K562 (cell line): ENCODE measurements at places on chromosomes 2 and 18. TPM values are rescaled to one million over a fixed set of nuclear protein-coding genes. Genes with fewer than 3 reads are reported as not detected.

DNA sequence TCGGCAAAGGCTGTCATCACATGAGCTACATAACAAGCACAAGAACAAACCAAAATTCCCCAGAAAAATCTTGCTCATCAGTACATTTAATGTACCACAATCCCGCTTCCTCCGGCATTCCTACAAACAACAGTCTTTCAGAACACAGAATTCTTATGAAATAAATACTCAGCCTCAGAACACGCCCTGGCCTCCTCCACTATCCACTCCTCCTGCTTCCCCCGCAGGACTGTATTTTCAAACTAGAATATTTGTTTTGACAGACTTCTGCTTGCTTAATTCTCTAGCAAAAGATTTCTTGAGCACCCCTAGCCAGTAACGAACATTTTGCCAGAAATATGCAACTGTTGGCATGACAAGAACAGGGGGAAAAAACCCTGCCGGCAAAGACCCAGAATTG, 131.2 kb downstream of the THADA start:
- no peak overlapping the region for H3K4me3 ChIP-seq
- no peaks in the 10 kb centered on the region for H3K36me3 ChIP-seq
- no peaks in the 10 kb centered on the region for H3K4me1 ChIP-seq
- H3K27me3 ChIP-seq = no peaks in the 10 kb centered on the region
- DNase-seq = no peak

- no peaks in the 10 kb centered on the region for H3K36me3 ChIP-seq
- no peaks in the 10 kb centered on the region for H3K27me3 ChIP-seq
- H3K27ac ChIP-seq = no peak overlapping the region
- H3K4me3 ChIP-seq = no peak overlapping the region
- no peaks in the 10 kb centered on the region for H3K4me1 ChIP-seq
These were observed 325.4 kb downstream of the ZNF804A start for GRCh38 chr2:184923751-184924150.

The CTDP1 gene
- 15.1 and 19.2 TPM in 2 replicates for total RNA-seq

GRCh38 chr2:118929059-118929458, 12.9 kb upstream of the MARCO start:
- H3K4me1 ChIP-seq = no peaks in the 10 kb centered on the region
- H3K36me3 ChIP-seq = no peaks in the 10 kb centered on the region
- no peak for DNase-seq
- H3K4me3 ChIP-seq = no peak overlapping the region
- H3K27ac ChIP-seq = no peak overlapping the region

The ZNG1B gene
- 40.7 and 42.5 TPM in 2 replicates for total RNA-seq

The PSMA8 gene
- total RNA-seq = not detected in 2 replicates

The ST6GAL2 gene
- total RNA-seq = not detected in 2 replicates

The DLX2 gene
- 3.6 and 4.3 TPM in 2 replicates for total RNA-seq

DNA sequence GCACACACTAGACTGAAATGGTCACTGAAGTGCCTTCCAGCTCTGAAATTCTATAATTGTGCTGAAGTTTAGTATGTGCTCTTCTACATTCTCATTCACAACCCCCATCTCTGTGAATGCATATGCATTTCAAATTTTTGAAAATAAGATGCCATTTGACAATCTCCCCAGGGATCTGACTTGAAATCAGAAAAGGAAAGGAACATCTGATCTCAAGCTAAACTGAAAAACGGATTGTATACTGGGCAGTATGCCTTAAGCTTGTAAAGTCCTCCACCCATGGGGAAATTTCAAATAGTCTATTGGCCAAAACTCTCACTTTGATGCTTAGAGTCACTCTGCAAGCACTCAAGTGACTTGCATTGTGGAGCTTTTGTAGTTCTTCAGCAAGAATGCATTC, 22.9 kb downstream of the FAP start:
- H3K27ac ChIP-seq = no peak overlapping the region
- no peaks in the 10 kb centered on the region for H3K36me3 ChIP-seq
- no peaks in the 10 kb centered on the region for H3K27me3 ChIP-seq
- no peaks in the 10 kb centered on the region for H3K4me1 ChIP-seq

DNA sequence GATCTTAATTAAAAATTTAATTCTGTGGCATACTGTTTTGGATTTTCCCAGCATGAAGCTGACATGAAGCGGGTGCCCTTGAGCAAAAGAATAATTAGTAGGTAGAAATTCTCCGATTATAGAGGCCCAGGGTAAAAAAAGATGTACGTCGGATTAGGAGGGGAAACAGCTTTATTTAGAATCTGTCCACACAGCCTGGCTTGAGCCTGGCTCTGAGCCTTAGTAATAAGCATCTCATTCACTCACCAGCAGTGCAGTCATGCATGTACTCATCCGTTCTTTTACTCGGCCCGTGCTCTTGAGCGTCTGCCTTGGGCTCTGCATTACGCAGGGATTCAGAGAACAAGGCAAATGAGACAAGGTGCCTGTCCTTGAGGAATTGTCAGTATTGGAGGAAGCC, 219.3 kb downstream of the AGAP1 start:
- no peaks in the 10 kb centered on the region; the same call in 1 of the 2 replicates for H3K4me1 ChIP-seq
- no peak for DNase-seq

GRCh38 chr2:23404426-23404825, 19.4 kb downstream of the KLHL29 start:
- H3K4me3 ChIP-seq = no peak overlapping the region
- no peaks in the 10 kb centered on the region for H3K36me3 ChIP-seq
- DNase-seq = no peak
- H3K27ac ChIP-seq = no peak overlapping the region
- H3K27me3 ChIP-seq = peaks cover 19% of the 10 kb centered on the region

GRCh38 chr2:233179848-233180366, 71.6 kb upstream of the ATG16L1 start:
- peak overlapping the region; percentile 35 for H3K4me3 ChIP-seq
- no peaks in the 10 kb centered on the region for H3K27me3 ChIP-seq
- peak; percentile 69 for DNase-seq
- H3K27ac ChIP-seq = peak overlapping the region; percentile 82
- peaks cover 17% of the 10 kb centered on the region for H3K4me1 ChIP-seq

DNA sequence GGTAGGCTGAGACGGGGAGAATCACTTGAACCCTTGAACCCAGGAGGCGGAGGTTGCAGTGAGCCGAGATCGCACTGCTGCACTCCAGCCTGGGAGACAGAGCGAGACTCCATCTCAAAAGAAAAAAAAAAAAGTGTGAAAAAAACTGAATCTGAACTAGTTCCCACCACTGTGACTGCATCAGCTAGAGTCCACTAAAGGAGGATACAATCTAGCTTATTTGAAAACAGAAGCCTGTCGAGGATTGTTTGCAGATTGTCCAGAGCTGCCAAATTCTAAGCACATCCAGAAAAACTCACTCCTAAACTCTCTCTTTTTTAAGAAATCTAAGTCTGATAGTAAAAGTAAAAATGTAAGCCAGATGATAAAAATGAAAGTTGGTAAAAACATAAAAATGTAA, 10.6 kb downstream of the GFPT1 start:
- no peaks in the 10 kb centered on the region for H3K27me3 ChIP-seq
- peaks cover 8% of the 10 kb centered on the region; the same call in 2 of the 3 replicates for H3K4me1 ChIP-seq
- peaks cover 22% of the 10 kb centered on the region; the same call in 2 of the 3 replicates for H3K36me3 ChIP-seq
- no peak overlapping the region for H3K4me3 ChIP-seq
- no peak for DNase-seq
- H3K27ac ChIP-seq = no peak overlapping the region

The MARCO gene
- 0.16 and 0.31 TPM in 2 replicates for total RNA-seq

- no peaks in the 10 kb centered on the region for H3K27me3 ChIP-seq
- no peak overlapping the region for H3K4me3 ChIP-seq
- no peak for DNase-seq
- H3K36me3 ChIP-seq = no peaks in the 10 kb centered on the region
- H3K4me1 ChIP-seq = no peaks in the 10 kb centered on the region
These were observed 402.0 kb downstream of the ALK start for GRCh38 chr2:29519338-29519925.

The MAL gene
- not detected in 2 replicates for total RNA-seq

GRCh38 chr2:216657980-216658379, 24.8 kb downstream of the IGFBP2 start:
- no peak overlapping the region for H3K4me3 ChIP-seq
- no peaks in the 10 kb centered on the region for H3K36me3 ChIP-seq
- H3K27ac ChIP-seq = no peak overlapping the region
- H3K4me1 ChIP-seq = peaks cover 4% of the 10 kb centered on the region
- no peak for DNase-seq

The FAM228A gene
- total RNA-seq = not detected in 2 replicates

- H3K4me3 ChIP-seq = no peak overlapping the region
- H3K4me1 ChIP-seq = no peaks in the 10 kb centered on the region
- H3K27me3 ChIP-seq = peaks cover 3% of the 10 kb centered on the region; the same call in 1 of the 3 replicates
- no peak for DNase-seq
- H3K36me3 ChIP-seq = no peaks in the 10 kb centered on the region
These were observed 45.7 kb downstream of the STAT4 start for GRCh38 chr2:191105082-191105481.

The LOXHD1 gene
- not detected in 2 replicates for total RNA-seq

DNA sequence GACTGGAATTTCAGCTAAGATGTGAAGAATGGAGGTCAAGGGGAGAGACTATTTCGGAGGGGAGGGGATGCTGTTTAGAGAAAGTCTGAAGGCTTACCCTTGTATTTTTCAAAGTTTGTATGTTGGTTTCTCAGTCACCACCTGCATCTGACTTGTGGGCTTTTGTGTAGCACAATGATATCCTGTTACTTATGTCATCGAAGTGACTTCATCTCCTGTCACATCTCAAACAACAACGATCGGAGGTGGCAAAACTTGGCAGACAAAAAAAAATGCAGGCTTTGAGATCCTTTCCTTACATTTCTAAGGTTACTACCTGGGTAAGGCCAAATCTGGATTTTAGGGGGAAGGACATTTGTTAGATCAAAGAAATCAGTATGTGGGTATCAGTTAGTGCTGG, 11.7 kb upstream of the CXCR4 start:
- H3K27ac ChIP-seq = no peak overlapping the region
- peaks cover 13% of the 10 kb centered on the region; the same call in 2 of the 3 replicates for H3K27me3 ChIP-seq

GRCh38 chr18:55323051-55323994, 264.7 kb downstream of the TCF4 start:
- H3K4me1 ChIP-seq = no peaks in the 10 kb centered on the region
- no peak overlapping the region for H3K27ac ChIP-seq
- H3K27me3 ChIP-seq = no peaks in the 10 kb centered on the region
- H3K36me3 ChIP-seq = no peaks in the 10 kb centered on the region
- H3K4me3 ChIP-seq = no peak overlapping the region

DNA sequence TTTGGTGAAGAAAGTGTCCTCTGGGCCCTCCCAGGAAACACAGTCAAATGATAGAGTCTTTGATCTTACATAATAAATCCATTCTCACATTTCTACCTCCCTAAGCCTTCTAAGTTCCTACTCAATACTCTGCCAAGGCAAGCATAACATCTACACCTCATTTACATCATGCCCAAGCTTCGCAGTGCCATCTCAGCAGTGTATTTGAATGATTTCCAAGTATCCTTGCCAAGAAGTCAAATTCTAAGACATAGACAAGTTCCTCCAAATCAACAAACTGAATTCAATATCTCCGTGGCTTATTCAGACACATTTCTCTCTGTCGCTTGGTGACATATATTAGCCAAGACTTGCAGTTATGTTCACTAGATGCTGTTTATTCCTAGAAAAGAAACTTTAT, 8.1 kb upstream of the MLPH start:
- no peak overlapping the region for H3K27ac ChIP-seq
- peaks cover 17% of the 10 kb centered on the region for H3K4me1 ChIP-seq
- no peak for DNase-seq
- no peak overlapping the region for H3K4me3 ChIP-seq
- H3K36me3 ChIP-seq = no peaks in the 10 kb centered on the region
- H3K27me3 ChIP-seq = peaks cover 32% of the 10 kb centered on the region

GRCh38 chr2:5322396-5322795, 369.8 kb upstream of the SOX11 start:
- H3K27me3 ChIP-seq = no peaks in the 10 kb centered on the region
- no peak overlapping the region for H3K27ac ChIP-seq
- H3K4me3 ChIP-seq = no peak overlapping the region

GRCh38 chr2:88560619-88561307, 66.5 kb downstream of the EIF2AK3 start:
- H3K4me3 ChIP-seq = no peak overlapping the region
- peaks cover 19% of the 10 kb centered on the region; the same call in 2 of the 3 replicates for H3K36me3 ChIP-seq
- no peaks in the 10 kb centered on the region for H3K4me1 ChIP-seq
- DNase-seq = no peak

GRCh38 chr2:176128982-176129796, at the start of gene HOXD8:
TSS of gene HOXD8 (plus strand) at chr2:176129705. CDS start at chr2:176130367, 662 bp downstream.
- no peaks in the 10 kb centered on the region for H3K36me3 ChIP-seq
- peaks cover 21% of the 10 kb centered on the region for H3K4me1 ChIP-seq
- peak within 1 kb of the TSS; percentile 27 for H3K4me3 ChIP-seq
- peak; percentile 41 for DNase-seq
- peaks cover 67% of the 10 kb centered on the region for H3K27me3 ChIP-seq
- no peak within 1 kb of the TSS for H3K27ac ChIP-seq

The RAB6C gene
- not detected in 2 replicates for total RNA-seq

DNA sequence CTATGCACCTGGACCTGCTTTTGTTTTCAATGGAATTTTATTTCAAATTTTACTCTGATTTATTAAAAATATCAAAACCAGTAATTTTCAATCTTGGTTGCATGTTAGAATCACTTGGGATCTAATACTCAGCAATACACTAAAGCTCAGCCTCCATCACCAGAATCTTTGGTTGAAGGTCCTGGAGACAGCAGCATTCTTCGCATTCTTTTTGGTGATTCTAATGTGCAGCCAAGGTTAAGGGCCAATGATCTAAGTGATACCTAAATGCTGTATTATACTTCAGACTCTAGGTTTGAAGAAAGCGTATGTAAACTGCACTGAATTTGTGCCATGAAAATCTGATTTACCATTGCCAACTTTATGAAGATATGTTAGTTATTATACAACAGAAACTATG, 493.1 kb downstream of the XIRP2 start:
- no peaks in the 10 kb centered on the region for H3K36me3 ChIP-seq
- DNase-seq = no peak
- H3K27me3 ChIP-seq = no peaks in the 10 kb centered on the region
- H3K4me3 ChIP-seq = no peak overlapping the region

- H3K36me3 ChIP-seq = no peaks in the 10 kb centered on the region
- no peak overlapping the region for H3K27ac ChIP-seq
- peaks cover 3% of the 10 kb centered on the region; the same call in 1 of the 2 replicates for H3K27me3 ChIP-seq
- H3K4me1 ChIP-seq = no peaks in the 10 kb centered on the region
- no peak for DNase-seq
These were observed 4.1 kb downstream of the CYTIP start for GRCh38 chr2:157439824-157440186.

- no peaks in the 10 kb centered on the region for H3K36me3 ChIP-seq
- DNase-seq = no peak
- H3K27me3 ChIP-seq = no peaks in the 10 kb centered on the region
- H3K4me3 ChIP-seq = no peak overlapping the region
- no peak overlapping the region for H3K27ac ChIP-seq
These were observed 77.0 kb upstream of the TACR1 start for GRCh38 chr2:75276093-75277029.
